ENCODE measurements at places on chromosomes 1 and 21. TPM values are rescaled to one million over a fixed set of nuclear protein-coding genes. Genes with fewer than 3 reads are reported as not detected.

The POU3F1 gene
- total RNA-seq: 1.2 TPM

The TTLL10 gene
- total RNA-seq: not detected

The USF1 gene
- 121 TPM for total RNA-seq

The FAM131C gene
- 0.56 TPM for total RNA-seq

The ZFYVE9 gene
- 19.5 TPM for total RNA-seq

The SLC1A7 gene
- total RNA-seq: not detected

The PLCH2 gene
- total RNA-seq: not detected

The CASQ2 gene
- total RNA-seq: not detected

The ZNHIT6 gene
- total RNA-seq: 22.6 TPM

The PEX19 gene
- total RNA-seq: 61.7 TPM

The MX1 gene
- 4.5 TPM for total RNA-seq

The SELENOF gene
- 131 TPM for total RNA-seq

The THEMIS2 gene
- total RNA-seq: 9.6 TPM

The SELENBP1 gene
- 15.6 TPM for total RNA-seq

The WNT3A gene
- not detected for total RNA-seq

The TMEM54 gene
- total RNA-seq: 0.49 TPM

The ZFP69 gene
- 3.3 TPM for total RNA-seq

The GJA8 gene
- total RNA-seq: not detected

The SPATA21 gene
- not detected for total RNA-seq

The WLS gene
- total RNA-seq: 99.6 TPM

The SLC30A2 gene
- total RNA-seq: not detected

The CAMK2N1 gene
- 0.28 TPM for total RNA-seq

The FCRL2 gene
- total RNA-seq: not detected

The CFHR4 gene
- 0.87 TPM for total RNA-seq

The TMEM51 gene
- total RNA-seq: 23.5 TPM

The DNAJC6 gene
- total RNA-seq: 3.5 TPM

The CLEC20A gene
- total RNA-seq: not detected

The LRRC39 gene
- 0.64 TPM for total RNA-seq

The HAX1 gene
- total RNA-seq: 57.1 TPM

The EFNA3 gene
- total RNA-seq: 9.6 TPM

The CLDN14 gene
- not detected for total RNA-seq

The CYP4A22 gene
- not detected for total RNA-seq

The UBXN10 gene
- total RNA-seq: 0.13 TPM

The GRHL3 gene
- total RNA-seq: 2.1 TPM

The HMCN1 gene
- total RNA-seq: 22.2 TPM

The HTR6 gene
- total RNA-seq: not detected

The RPTN gene
- total RNA-seq: not detected
